ENCODE measurements at places on chromosomes 3 and 15. TPM values are rescaled to one million over a fixed set of nuclear protein-coding genes. Genes with fewer than 3 reads are reported as not detected.

DNA sequence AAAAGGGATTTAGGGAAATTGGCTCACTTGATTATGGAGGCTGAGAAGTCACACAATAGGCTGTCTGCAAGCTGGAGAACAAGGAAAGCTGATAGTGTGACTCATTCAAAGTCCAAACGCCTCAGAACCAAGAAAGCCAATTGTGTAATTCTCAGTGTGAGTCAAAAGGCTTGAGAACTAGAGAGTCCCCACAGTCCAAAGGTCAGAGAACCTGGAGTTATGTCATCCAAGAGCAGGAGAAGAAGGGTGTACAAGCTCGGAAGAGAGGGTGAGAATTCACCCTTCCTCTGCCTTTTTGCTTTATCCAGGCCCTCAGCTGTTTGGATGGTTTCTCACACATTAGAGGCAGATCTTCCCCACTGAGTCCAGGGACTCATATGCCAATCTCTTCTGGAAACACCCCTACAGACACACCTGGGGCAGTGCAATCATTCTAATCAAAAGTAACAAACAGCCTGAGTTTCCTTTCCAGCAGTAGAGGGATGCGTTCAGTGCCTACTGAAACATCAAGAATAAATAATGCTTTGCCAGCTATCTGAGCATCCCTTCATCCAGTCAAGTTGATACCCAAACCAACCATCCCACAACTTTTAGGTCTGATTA, 271.5 kb downstream of the SATB1 start:
- no peak overlapping the region for H3K27ac ChIP-seq
- no peaks in the 10 kb centered on the region for H3K27me3 ChIP-seq
- DNase-seq, result no peak
- H3K36me3 ChIP-seq, result no peaks in the 10 kb centered on the region
- H3K4me1 ChIP-seq, result no peaks in the 10 kb centered on the region
- H3K4me3 ChIP-seq, result no peak overlapping the region

DNA sequence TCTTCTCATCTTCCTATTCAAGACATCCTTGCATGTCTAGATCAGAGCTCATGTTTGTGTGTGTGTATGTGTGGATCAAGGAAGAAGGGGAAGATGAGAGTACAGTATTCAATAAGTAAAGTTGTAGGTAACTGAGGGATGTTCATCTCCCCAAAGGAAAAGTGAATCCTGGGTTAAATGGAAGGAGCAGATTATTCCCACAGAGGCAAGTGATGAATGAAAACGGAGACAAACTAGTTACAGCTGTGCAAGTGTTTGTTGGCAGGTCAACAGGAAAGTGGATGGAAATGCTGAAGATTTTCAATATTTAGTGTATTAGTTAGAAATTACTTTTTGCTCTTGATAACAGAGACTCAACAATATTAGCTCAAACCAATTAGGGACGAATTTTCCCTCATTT, 84.2 kb upstream of the PDZRN3 start:
- no peaks in the 10 kb centered on the region for H3K4me1 ChIP-seq
- H3K27ac ChIP-seq, result no peak overlapping the region
- DNase-seq, result no peak
- no peaks in the 10 kb centered on the region for H3K36me3 ChIP-seq

GRCh38 chr3:194030372-194030771, 105.6 kb upstream of the HES1 start:
- H3K4me3 ChIP-seq, result no peak overlapping the region
- no peaks in the 10 kb centered on the region for H3K27me3 ChIP-seq

- peaks cover 13% of the 10 kb centered on the region for H3K4me1 ChIP-seq
- no peaks in the 10 kb centered on the region for H3K36me3 ChIP-seq
- H3K27ac ChIP-seq, result no peak overlapping the region
- no peak overlapping the region for H3K4me3 ChIP-seq
- H3K27me3 ChIP-seq, result no peaks in the 10 kb centered on the region
Observed at GRCh38 chr15:40338921-40339620, 1.7 kb downstream of the CCDC9B start.

- H3K4me3 ChIP-seq, result no peak overlapping the region
- H3K27me3 ChIP-seq, result no peaks in the 10 kb centered on the region
- no peak for DNase-seq
- peak overlapping the region; percentile 97 for H3K27ac ChIP-seq
- peaks cover 57% of the 10 kb centered on the region for H3K4me1 ChIP-seq
Observed at GRCh38 chr15:41932511-41933289, 38.8 kb upstream of the SPTBN5 start.

GRCh38 chr15:34613301-34613700, 29.9 kb upstream of the GOLGA8B start:
- no peaks in the 10 kb centered on the region for H3K36me3 ChIP-seq
- no peak for DNase-seq
- no peaks in the 10 kb centered on the region for H3K4me1 ChIP-seq
- H3K27ac ChIP-seq, result no peak overlapping the region
- no peak overlapping the region for H3K4me3 ChIP-seq

DNA sequence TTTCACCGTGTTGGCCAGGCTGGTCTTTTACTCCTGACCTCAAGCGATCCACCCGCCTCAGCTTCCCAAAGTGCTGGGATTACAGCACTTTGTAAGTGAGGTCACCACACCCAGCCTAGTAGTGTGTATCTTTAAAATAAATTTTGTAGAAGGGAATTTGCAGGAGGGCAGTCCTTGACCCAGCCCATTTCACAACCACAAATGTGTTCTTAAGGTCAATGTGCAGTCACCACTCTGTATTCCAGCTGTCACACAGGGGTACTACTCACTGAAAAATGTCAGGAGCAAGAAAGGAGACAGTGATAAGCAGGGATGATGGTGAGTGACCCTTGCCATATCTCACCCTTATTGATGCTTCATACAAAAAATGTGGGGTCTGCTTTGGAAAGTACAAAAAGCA, 98.5 kb downstream of the FRMD5 start:
- no peaks in the 10 kb centered on the region for H3K4me1 ChIP-seq
- DNase-seq, result no peak
- H3K27ac ChIP-seq, result no peak overlapping the region

DNA sequence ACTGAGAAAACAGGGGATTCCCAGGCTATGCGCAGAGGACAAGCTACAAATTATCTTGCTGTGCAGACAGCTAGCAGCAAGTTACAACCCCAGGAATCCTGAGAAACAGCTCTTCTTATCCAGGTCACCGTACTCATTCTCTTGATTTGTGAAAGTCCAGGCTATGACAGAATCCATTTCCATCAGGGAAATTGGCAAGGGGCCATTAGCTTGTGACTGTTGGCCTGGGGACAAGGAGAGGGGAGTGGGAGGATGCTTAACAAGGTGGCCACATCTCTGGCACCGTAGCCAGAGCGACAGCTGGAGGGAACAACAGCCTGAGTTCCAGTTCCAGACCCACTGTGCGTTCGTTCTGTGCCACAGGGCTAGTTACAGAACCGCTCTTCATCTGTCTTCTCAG, 44.9 kb upstream of the PLXNA1 start:
- no peak overlapping the region for H3K27ac ChIP-seq
- H3K4me1 ChIP-seq, result no peaks in the 10 kb centered on the region
- DNase-seq, result no peak
- H3K4me3 ChIP-seq, result no peak overlapping the region
- H3K27me3 ChIP-seq, result no peaks in the 10 kb centered on the region
- no peaks in the 10 kb centered on the region for H3K36me3 ChIP-seq

- DNase-seq, result no peak
- no peaks in the 10 kb centered on the region for H3K4me1 ChIP-seq
- no peaks in the 10 kb centered on the region for H3K36me3 ChIP-seq
- H3K27me3 ChIP-seq, result no peaks in the 10 kb centered on the region
- H3K27ac ChIP-seq, result no peak overlapping the region
Observed at GRCh38 chr3:132593947-132594323, 3.1 kb upstream of the ACKR4 start.

DNA sequence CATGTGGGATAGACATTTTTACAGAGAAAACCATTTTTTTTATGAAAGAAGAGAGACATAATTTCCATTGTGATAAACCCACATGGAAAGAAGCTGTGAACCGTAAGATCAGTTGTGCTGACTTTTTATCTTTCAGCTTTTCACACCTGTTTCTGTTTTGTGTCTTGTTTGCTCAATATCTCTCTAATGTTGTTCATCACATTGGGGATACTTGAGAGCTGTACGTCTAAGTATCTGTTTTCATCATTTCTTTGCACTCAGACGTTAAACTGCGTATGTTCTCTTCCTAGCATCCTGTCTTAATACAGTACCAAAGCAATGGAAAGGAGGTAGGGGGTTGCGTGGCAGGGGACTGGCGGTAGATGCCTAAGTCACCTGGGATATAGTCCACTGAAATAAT, 449.0 kb downstream of the NAALADL2 start:
- no peak overlapping the region for H3K4me3 ChIP-seq
- DNase-seq, result no peak
- no peak overlapping the region for H3K27ac ChIP-seq
- H3K27me3 ChIP-seq, result no peaks in the 10 kb centered on the region
- no peaks in the 10 kb centered on the region for H3K4me1 ChIP-seq

GRCh38 chr3:17092583-17092933, 207.8 kb downstream of the PLCL2 start:
- peaks cover 15% of the 10 kb centered on the region for H3K4me1 ChIP-seq
- no peaks in the 10 kb centered on the region for H3K36me3 ChIP-seq
- no peaks in the 10 kb centered on the region for H3K27me3 ChIP-seq

GRCh38 chr3:34727700-34728099, 911.6 kb upstream of the ARPP21 start:
- no peaks in the 10 kb centered on the region for H3K4me1 ChIP-seq
- H3K27me3 ChIP-seq, result no peaks in the 10 kb centered on the region
- no peak overlapping the region for H3K27ac ChIP-seq
- no peak overlapping the region for H3K4me3 ChIP-seq

DNA sequence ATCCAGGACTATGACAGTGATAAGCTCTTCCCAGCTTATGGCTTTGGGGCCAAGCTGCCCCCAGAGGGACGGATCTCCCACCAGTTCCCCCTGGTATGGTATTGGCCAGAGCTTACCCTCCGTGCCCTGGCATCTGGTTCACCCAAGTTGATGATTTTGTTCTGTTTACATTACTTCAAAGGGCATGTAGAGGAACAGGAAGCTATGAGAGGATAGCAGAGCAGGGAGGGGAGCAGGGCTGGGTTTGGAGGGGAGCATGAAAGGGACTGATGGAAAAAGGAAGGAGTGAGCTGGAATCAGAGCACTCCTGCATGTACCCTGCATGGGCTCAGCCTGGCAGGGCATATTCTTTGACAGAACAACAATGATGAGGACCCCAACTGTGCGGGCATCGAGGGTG, 13.4 kb upstream of the BRPF1 start:
- H3K36me3 ChIP-seq, result no peaks in the 10 kb centered on the region
- DNase-seq, result no peak
- H3K27me3 ChIP-seq, result no peaks in the 10 kb centered on the region
- no peak overlapping the region for H3K27ac ChIP-seq
- H3K4me1 ChIP-seq, result peaks cover 8% of the 10 kb centered on the region

DNA sequence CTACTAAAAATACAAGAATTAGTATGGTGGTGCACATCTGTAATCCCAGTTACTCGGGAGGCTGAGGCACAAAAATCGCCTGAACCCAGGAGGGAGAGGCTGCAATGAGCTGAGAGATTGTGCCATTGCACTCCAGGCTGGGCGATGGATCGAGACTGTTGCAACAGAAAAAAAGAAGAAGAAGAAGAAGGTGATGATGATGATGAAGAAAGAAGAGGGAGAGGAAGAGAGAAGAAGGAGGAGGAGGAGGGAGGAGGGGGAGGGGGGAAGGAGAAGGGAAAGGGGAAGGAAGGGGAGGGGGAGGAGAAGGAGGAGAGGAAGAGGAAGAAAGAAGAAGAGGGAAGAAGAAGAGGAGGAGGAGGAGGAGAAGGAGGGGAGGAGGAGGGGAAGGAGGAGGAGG, 33.2 kb upstream of the ZNF710 start:
- H3K36me3 ChIP-seq, result no peaks in the 10 kb centered on the region
- no peak overlapping the region for H3K27ac ChIP-seq
- H3K27me3 ChIP-seq, result no peaks in the 10 kb centered on the region
- H3K4me1 ChIP-seq, result no peaks in the 10 kb centered on the region
- DNase-seq, result no peak
- no peak overlapping the region for H3K4me3 ChIP-seq

DNA sequence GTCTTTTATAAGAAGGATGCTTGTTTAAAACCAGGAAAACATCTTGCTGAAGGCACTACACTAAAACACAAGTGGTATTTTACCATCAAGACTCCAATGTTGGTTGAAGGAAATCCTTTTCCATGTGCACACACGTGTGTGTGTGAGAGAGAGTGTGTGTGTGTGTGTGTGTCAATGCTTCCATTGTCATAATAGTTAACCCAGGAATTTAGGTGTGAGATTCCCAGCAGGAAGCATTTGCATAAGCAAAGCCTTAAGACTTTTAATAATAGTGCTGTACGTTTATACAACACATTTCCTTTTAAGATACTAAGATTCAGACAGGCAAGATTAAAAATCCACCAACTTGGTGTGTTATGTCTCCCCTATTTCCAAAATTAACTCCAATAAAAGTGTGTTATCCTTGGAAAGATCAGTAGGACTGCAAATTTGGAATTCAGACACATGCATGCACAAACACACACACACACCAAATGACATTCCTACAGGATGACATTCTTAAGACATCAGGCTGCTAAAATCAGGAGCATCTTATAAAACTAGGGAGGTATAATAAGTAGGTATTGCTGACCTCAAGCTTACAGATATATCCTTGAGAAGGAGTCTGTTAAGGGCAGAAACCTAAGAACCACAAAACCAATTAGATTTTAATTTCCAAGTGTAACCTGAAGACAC, 18.3 kb downstream of the LMCD1 start:
- no peak overlapping the region for H3K27ac ChIP-seq
- no peaks in the 10 kb centered on the region for H3K27me3 ChIP-seq
- no peaks in the 10 kb centered on the region for H3K4me1 ChIP-seq
- no peak for DNase-seq
- H3K4me3 ChIP-seq, result no peak overlapping the region

DNA sequence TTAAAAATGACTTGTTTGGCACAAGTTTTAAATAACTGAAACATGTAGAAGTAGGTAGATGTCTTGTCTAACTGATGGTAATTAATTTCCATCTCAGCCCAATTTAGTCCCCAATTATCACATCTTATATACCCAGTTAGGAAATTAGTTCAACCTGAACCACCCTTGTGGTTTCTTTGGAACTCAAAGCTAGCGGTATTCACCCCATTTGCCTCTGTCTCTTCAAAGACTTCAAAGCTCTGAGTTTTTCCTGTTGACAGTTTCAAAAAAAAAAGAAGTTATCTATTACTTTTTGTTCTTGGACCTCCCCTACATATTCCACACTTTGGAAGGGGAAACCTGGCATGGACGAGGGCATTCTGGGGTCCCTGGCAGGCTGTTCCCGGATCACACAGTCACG, 236.5 kb downstream of the KCNMB2 start:
- no peak overlapping the region for H3K4me3 ChIP-seq
- peaks cover 4% of the 10 kb centered on the region for H3K4me1 ChIP-seq
- H3K36me3 ChIP-seq, result no peaks in the 10 kb centered on the region
- DNase-seq, result no peak

GRCh38 chr3:50599716-50600118, 11.9 kb downstream of the CISH start:
- no peaks in the 10 kb centered on the region for H3K27me3 ChIP-seq
- H3K27ac ChIP-seq, result peak overlapping the region; percentile 81
- peaks cover 8% of the 10 kb centered on the region for H3K36me3 ChIP-seq
- H3K4me3 ChIP-seq, result no peak overlapping the region
- no peak for DNase-seq

GRCh38 chr3:58102976-58103451, 94.8 kb downstream of the FLNB start:
- no peaks in the 10 kb centered on the region for H3K36me3 ChIP-seq
- no peak overlapping the region for H3K27ac ChIP-seq
- no peak for DNase-seq
- no peaks in the 10 kb centered on the region for H3K4me1 ChIP-seq

- H3K36me3 ChIP-seq, result no peaks in the 10 kb centered on the region
- H3K4me1 ChIP-seq, result peaks cover 8% of the 10 kb centered on the region
- peaks cover 4% of the 10 kb centered on the region for H3K27me3 ChIP-seq
- H3K4me3 ChIP-seq, result no peak overlapping the region
- H3K27ac ChIP-seq, result no peak overlapping the region
- DNase-seq, result no peak
Observed at GRCh38 chr3:53156368-53156834, 4.6 kb upstream of the PRKCD start.

ZIC4 gene
- not detected for polyA plus RNA-seq

GNAT1 gene
- polyA plus RNA-seq, result not detected

CPN2 gene
- polyA plus RNA-seq, result not detected

Data from CD4-positive, alpha-beta memory T cell (primary cell).